ENCODE measurements at places on chromosomes 5 and 9.

GRCh38 chr9:95458666-95459065 is 58.1 kb downstream of the PTCH1 start:
- DNase-seq = peak; percentile 61

DNA sequence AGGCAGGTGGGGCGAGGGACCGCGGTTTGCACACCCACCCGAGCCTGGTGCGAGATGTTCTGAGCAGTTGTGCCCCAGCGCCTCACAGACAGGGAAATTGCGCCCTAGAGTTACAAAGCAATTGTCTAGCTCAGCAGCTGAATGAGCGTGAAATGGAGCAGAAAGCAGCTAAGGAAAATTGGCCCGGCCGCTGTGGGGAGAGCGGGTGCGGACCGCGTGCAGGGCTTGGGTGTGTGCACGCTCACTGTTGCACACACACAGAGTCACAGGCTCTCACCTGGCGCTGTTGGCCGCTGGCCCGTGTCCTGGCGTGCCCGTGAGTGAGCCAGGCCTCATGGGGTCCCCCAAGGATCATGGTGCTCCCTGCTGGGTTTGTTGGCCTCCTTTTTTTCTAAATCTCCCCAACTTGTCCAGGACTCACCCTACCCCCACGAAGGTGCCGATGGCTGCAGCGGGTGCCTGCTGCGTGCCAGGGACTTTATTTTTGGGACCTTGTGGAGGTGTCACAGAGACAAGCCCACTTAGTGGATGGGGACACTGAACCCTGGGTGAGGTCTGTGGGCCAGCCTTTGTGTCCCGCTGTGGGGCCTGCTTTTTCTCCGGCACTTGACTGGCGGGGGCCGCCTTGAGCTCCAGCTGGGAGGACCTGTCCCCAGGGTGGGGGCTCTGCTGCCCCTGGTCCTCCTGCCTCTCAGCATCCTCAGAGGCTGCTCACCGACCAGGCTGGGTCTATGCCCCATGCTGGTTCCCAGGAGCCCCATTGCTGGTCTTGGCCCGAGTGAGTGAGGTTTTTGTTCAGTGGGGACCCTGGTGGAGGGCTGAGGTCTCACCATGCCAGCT is 5.2 kb downstream of the RXRA start:
- no peak for DNase-seq

- no peak for DNase-seq
These were observed 323.5 kb downstream of the PLK2 start for GRCh38 chr5:58136406-58136805.

GRCh38 chr5:136202469-136203205 is 9.7 kb upstream of the SMIM32 start:
- DNase-seq = no peak

- no peak for DNase-seq
These were observed 569 bp downstream of the CAMK4 start for GRCh38 chr5:111224561-111225345.

GRCh38 chr5:6766604-6767093 is 53.4 kb downstream of the TENT4A start:
- peak; percentile 52 for DNase-seq

GRCh38 chr5:163248871-163249270 is 188.5 kb upstream of the CCNG1 start:
- no peak for DNase-seq

DNA sequence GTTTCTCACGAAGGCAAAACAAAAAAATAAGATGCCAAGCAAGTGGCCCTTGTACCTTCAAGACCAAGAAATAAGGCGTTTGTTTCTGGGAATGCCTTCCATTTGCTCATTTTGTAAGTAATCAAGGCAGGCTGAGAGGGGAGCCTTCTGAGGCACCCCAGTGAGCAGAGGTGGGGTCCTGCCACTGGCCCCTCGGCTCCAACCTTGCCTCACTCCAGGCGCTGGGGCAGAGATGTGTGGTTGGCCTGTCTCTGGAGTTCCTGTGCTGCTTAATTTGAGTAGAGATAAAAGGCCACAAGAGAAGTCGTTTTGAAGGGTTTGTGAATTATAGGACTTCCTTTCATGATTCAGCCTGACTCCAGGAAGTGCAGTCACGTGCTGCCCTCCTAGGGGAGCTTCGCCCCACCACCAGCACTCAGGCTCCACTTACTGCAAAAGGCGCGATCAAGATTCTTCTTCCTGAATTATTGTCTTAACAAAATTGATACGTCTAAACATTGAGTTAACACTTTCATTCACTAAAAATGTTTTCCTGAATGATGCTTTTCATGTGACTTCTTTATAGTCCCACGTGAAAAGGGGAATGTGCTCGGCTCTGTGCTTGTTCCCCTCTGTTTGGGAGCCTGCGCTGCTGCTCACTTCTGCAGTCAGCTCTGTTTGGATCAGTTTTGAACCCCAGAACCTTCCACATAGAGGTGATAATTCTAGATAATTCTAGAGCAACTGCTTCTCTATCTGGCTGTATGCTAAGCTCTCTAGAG is 13.7 kb downstream of the SYK start:
- peak; percentile 86 for DNase-seq

DNA sequence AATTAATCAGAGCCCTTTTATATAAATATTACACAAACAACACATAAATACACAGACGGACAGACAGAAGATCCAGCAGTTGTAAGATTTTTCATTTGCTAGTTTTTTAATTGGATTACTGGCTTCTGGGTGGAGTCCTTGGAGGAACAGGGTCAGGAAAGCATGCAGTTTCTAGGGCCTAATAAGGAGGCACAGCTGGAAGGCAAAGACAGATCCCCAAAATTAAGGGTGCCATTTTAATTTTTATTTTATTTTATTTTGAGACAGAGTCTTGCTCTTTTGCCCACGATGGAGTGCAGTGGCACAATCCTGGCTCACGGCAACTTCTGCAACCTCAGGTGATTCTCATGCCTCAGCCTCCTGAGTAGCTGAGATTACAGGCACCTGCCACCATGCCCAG is 49.5 kb downstream of the PTGS1 start:
- no peak for DNase-seq

DNA sequence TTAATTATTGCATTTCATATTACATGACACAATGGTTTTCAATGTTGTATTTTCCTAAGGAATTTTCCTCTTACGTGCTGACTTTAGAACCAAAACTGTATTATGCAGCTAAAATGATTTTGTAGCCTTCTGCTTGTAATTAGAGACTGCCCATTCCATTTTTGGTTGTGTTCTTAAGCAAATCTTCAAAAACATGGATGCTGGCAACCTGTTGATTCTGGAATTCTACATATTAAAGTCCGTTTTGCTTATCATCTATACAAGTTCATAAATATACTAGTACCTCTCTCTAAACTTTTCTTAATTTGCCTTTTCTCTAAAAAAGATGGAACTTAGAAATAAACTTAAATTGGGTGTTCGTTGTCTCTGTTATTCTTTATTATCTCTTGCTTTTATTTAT is 88.3 kb downstream of the NR3C1 start:
- DNase-seq = no peak

DNA sequence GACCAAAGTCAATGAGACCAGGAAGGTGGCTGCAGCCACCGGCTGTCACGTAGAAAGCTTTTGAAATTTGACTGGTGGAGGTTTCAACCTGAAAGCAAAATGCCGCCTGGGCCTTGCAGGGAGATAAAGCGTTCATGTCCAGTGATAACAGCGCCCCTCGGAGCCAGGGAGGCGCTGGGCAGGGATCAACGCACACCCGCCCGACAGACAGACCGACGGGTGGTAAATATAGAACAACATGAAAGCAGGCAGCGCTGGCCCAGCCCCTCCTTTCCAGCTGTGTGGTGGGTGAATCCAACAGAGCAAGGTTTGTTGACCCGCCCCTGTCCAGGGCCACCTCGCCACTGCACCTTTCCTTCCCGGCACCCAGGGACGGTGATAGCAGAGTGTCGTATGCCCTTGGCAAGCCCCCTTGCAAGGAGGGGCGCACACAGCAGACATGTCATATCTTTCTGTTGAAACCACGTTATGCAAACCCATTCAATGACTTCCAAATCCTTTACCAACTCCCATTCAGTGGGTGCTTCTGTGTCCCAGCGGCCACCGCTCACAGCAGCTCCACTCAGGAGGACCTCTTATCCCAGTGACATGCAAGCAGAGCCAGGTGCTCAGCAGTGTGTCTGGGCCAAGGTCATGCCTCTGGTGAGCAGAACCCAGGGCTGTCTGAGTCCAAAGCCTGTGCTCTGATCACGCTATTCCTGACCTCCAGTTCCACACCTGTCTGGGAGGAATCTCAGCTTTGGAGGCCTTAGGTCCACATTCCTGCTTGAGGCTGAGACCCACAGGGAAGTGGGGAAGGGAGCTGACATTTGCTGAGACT is 38.7 kb downstream of the NKX2-5 start:
- DNase-seq = no peak

- DNase-seq = no peak
These were observed 52.9 kb downstream of the IRX2 start for GRCh38 chr5:2698581-2698980.

- DNase-seq = peak; percentile 95
These were observed at the start of gene KLF4 for GRCh38 chr9:107489687-107490605. TSS of gene KLF4 (minus strand) at chr9:107489769. CDS start at chr9:107489172, 597 bp downstream.

- peak; percentile 33 for DNase-seq
These were observed 7.1 kb upstream of the IFNA2 start for GRCh38 chr9:21392270-21392669.

GRCh38 chr5:160399402-160400353 is at the start of gene FAM200C:
TSS of gene FAM200C (minus strand) at chr5:160400054. CDS start at chr5:160395490, 4,564 bp downstream.
- DNase-seq = peak; percentile 96

GRCh38 chr9:25917731-25918362 is 239.6 kb upstream of the TUSC1 start:
- DNase-seq = no peak

- DNase-seq = no peak
These were observed 283.7 kb upstream of the IRX4 start for GRCh38 chr5:2166306-2166978.

GRCh38 chr9:132486706-132487350 is 76.8 kb downstream of the CFAP77 start:
- no peak for DNase-seq

GRCh38 chr5:8895599-8895998 is 650.3 kb downstream of the SEMA5A start:
- DNase-seq = no peak

- DNase-seq = peak; percentile 30
These were observed 20.6 kb downstream of the GGTA1 start for GRCh38 chr9:121478816-121479676.

- DNase-seq = no peak
These were observed 141.0 kb downstream of the MEF2C start for GRCh38 chr5:88741964-88742363.

GRCh38 chr5:10797261-10797660 is 36.2 kb upstream of the DAP start:
- peak; percentile 56 for DNase-seq
